ENCODE measurements at places on chromosomes 2 and 18. TPM values are rescaled to one million over a fixed set of nuclear protein-coding genes. Genes with fewer than 3 reads are reported as not detected.

The IL36A gene
- total RNA-seq = not detected

The EN1 gene
- total RNA-seq = 0.37 TPM

DNA sequence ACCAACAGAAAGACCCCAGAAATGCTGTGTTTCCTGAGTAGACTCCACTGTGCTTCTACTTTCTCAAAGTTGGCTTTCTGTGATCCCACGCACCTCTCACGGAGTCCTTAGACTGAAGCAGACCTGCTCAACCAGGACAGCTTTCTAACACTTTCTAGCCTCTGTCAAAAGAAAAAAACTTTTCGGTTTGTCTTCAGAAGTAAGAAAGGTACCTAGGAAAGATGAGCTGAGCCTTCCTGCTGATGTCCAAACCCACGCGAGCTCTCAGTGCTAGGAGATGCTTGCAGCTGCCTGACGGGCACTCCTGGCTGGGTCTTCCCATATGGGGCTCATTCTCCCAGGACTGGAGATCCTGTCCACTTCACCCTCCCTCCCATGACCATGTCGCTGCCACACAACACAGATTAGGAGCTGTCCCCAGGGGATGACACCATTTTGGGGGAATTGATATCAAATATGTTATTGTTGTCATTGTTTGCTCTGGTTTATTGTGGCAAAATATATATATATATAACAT lies 49.2 kb upstream of the DAPL1 start:
- DNase-seq = no peak
- H3K4me1 ChIP-seq = no peaks in the 10 kb centered on the region
- no peak overlapping the region for H3K27ac ChIP-seq
- H3K36me3 ChIP-seq = no peaks in the 10 kb centered on the region

DNA sequence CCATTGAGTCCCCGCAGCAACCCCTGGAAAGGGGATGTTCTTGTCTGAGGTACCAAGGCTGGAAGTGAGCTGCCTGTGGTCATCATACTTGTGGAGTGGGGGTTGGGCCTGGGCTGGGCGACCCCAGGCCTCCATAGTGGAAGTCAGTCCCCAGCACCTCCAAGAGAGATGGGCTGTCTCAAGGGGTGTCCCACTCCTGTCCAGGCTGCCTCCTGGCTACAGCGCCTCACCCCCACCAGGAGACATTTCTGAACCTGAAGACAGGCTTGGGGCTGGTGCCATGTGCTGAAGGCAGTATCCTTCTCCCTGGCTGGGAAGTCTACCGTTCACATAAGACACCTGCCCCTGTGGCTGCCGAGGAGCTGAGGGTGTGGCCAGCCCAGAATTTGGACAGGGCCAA lies 28.9 kb downstream of the INHBB start:
- H3K27ac ChIP-seq = no peak overlapping the region
- H3K4me1 ChIP-seq = 0 out of 2 replicates have a peak, but pooled peaks cover 3% of the 10 kb centered on the region
- no peak for DNase-seq
- no peaks in the 10 kb centered on the region for H3K27me3 ChIP-seq
- H3K4me3 ChIP-seq = no peak overlapping the region

DNA sequence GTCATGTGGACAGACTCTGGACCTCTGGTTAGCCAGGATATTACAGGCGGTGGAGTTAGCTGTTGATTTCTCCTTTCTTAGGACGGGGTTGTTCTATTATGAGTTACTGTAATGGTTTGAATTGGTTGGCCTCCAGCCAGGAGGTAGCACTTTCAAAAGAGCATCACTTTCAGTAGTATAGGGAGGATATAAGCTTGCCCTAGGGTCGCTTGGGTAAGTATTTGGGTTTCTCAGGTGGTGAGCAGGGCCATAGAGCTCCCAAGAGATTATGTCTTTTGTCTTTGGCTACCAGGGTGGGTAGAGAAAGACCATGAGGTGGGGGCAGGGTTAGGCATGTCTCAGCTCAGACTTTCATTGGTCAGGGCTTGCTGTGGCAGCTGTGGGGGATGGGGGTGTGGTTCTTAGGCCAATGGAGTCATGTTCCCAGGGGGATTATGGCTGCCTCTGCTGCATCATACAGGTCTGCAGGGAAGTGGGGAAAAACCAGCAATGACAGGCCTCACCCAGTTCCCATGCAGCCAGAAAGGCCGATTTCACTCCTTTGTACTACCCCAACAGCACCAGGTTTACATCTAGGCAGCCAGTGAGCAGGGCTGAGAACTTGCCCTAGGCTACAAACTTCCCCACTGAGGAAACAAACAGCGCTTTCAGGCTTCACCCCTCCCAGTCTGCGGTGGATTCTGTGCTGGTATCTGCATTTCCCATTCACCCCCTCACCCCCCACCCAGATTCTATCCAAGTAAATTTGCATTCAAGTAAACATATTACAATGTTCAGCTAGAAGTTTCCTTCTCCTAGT lies 89.4 kb upstream of the SLC38A11 start:
- H3K4me3 ChIP-seq = no peak overlapping the region
- no peak for DNase-seq
- H3K4me1 ChIP-seq = no peaks in the 10 kb centered on the region
- H3K27ac ChIP-seq = no peak overlapping the region

- no peak for DNase-seq
- H3K36me3 ChIP-seq = no peaks in the 10 kb centered on the region
- H3K4me3 ChIP-seq = no peak overlapping the region
- H3K27ac ChIP-seq = no peak overlapping the region
Measured at GRCh38 chr2:79788952-79789651, 276.3 kb downstream of the CTNNA2 start.

All from Caco-2 (cell line).